ENCODE measurements at places on chromosomes 13 and 19.
A peak's percentile ranks its signal among the peaks of the same experiment; 100 is the strongest.

DNA sequence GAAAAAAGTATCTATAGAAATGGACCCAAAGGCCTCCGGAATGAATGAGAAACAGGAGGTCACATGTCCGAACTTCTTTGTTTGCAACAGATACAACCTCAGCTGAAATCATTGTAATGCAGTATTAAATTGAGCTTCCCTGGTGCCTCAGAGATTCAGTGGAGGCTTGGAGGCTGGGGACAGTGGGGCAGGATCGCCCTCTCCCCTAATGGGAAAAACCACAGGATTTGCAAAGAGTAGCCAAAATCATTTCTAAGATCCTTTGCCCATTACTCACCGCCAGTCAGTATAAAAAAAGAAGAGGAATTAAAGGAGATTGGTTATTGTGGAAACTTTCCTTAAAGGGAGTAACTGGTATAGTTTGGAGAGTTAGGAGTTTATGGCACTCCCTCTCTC is 30.4 kb upstream of the IRS2 start:
- DNase-seq: no peak

DNA sequence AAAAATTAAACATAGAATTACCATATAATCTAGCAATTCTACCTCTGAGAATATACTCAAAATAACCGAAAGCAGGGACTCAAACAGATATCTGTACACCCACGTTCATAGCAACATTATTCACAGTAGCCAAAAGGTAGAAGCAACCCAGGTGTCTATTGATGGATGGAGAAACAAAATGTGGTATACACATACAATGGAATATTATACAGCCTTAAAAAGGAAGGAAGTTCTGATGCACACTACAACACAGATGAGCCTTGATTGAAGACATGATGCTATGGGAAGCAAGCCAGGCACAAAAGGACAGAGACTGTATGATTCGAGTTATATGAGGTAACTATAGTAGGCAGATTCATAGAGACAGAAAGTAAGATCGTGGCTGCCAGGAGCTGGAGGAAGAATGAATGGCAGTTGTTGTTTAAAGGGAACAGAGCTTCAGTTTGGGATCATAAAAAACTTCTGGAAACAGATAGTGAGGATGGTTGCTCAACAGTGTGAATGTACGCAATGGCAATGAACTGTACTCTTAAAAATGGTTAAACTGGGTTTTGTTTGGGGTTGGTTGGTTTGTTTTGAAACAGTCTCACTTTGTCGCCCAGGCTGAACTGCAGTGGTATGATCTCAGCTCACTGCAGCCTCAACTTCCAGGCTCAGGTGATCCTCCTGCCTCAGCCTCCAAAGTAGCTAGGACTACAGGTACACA is 47.5 kb downstream of the ZIC5 start:
- no peak for DNase-seq

GRCh38 chr13:112067871-112068539 is 1.1 kb downstream of the SOX1 start:
- DNase-seq: no peak

GRCh38 chr13:51823863-51824262 is 19.9 kb upstream of the DHRS12 start:
- no peak for DNase-seq

DNA sequence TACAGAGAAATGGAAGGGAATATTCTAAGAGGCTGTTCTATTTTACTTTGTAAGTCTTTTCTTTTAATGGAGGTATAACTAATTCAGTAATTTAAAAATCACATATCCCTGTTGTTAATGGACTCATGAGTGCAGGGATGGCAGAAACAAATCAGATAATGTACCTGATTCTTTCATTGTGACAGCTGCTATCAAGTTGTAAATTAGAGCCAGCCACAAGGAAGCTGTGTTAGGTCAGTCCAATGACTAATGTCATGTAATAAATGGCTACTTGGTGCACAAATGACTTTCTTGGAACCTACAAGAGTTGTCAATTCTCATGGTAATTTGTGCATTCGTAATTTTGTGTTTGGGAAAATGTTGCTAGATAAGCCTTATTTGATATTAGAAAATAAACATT is 446.4 kb downstream of the DCT start:
- DNase-seq: no peak

- no peak for DNase-seq
Observed at GRCh38 chr13:49314344-49314882, 66.7 kb downstream of the CDADC1 start.

DNA sequence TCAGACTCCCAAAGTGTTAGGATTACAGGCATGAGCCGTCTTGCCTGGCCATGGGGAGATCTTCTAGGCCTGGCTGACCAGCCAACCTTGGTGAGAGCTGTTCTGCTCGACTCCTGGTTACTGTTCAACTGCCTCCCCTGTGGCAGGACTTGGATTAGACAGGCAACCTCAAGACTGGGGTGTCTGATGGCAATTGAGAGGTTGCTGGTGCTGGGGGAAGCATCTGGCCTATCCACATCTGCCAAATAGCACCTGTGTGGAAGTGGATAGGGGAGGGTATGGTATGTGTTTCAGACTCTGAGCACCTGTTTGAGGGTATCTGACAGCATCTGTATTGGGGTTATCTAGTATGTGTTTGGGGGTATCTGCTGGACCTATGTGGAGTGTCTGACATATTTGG is 44.7 kb downstream of the ARHGEF18 start:
- no peak for DNase-seq

- no peak for DNase-seq
Observed at GRCh38 chr13:100542826-100543156, 45.8 kb downstream of the GGACT start.

DNA sequence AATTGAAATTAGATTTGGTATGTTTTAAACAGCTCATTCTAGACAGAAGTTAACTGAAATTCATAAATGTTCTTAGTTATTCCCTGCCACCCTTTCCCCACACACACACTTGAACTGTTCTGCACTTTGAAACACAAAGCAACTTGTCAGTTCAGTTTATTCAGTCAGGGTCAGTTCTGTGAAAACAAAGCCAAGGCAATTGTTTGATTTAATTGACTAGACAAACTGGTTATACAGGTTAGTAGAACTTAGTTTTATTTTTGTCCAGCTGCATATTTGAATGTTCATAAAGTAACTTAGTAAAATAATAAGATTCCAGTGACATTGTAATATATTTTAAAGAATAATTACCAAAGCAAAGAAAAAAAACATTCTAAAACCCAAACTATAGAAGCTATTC is 98.3 kb upstream of the KLF5 start:
- DNase-seq: no peak

DNA sequence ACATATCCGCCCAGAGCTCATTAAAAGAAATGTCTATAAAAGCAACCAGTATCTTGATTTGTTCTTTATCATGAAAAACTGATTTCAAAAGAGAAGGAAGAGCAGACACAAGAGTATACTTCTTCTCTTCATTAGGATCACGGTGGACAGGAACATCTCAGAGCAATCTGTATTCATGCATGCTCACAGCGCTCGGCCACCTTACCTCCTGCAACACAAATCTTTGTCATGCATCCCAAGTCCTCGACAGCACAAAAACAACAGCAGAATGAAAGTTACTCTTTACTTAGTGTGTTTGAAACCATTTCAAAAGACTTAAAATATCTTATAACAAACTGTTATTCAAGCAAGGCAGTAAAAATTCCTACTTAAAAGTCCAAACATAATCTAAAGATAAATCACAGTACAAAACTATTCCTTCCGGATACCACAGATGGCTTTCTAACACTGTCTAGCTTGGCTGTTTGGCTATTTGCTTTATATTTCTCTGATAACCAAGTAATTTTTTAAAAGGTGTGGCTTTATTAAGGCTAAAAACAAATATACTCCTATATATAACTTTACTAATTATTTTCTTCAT is 174.5 kb downstream of the TBC1D4 start:
- no peak for DNase-seq

GRCh38 chr19:32928806-32929205 is 43.0 kb downstream of the CEP89 start:
- DNase-seq: no peak

GRCh38 chr13:27821566-27821965 is 29.3 kb downstream of the GSX1 start:
- DNase-seq: no peak

DNA sequence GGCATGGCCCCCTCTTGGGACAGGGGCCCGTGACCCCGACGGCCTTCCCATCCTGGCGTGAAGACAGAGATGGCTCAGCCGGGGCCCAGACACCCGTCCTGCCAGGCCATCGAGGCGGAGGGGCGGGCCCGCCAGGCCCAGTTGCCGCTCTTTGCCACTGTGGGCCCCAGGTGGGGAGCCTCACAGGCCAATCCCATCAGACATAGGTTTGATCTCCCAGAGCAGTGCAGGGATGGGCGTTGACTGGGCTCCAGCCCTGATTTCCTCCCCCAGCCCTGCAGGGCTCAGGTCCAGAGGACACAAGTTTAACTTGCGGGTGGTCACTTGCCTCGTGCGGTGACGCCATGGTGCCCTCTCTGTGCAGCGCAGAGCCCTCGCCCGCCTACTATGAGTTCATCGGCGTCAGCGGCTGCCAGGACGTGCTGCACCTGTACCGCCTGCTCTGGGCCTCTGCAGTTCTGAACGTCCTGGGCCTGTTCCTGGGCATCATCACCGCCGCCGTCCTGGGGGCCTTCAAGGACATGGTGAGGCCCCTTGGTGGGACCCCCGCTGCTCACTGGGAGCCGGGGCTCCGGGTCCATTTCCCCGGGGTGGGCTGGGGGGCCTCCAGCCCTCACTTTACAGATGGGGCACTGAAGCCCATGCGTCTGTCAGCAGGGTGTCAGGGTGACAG is 42.4 kb downstream of the TMEM255B start:
- no peak for DNase-seq

GRCh38 chr19:40592170-40592569 is 9.0 kb upstream of the LTBP4 start:
- DNase-seq: no peak

DNA sequence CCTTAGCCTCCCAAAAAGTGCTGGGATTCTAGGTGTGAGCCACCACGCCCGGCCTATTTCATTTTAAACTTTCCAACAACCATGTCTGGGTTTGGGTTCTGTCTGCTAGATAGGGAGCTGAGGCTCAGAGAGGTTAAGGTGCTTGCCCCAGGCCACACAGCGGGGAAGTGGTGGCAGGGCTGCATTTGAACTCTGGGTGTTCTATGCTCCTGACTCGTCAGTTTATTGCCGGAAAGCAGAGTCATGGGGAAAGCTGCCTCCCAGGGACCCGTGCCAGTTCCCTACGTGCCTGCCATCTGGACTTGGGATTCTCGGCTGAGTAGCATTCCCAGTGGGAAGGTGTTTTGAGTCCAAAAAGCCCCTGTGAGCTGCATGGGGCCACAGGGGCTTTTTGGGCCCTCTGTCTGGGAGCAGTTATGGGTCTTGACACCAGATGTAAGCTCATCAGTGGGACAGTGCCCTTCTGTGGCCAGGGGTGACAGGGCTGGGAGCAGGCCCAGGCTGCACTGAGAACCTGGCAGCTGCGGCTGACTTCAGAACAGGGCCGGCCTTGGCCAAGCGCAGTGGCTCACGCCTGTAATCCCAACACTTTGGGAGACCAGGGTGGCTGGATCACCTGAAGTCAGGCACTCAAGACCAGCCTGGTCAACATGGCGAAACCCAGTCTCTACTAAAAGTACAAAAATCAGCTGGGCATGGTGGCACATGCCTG is 10.9 kb downstream of the RFX1 start:
- DNase-seq: no peak

- no peak for DNase-seq
Observed at GRCh38 chr13:33153421-33154404, 131.8 kb downstream of the STARD13 start.

GRCh38 chr13:110269509-110270185 is 37.3 kb downstream of the COL4A1 start:
- no peak for DNase-seq

DNA sequence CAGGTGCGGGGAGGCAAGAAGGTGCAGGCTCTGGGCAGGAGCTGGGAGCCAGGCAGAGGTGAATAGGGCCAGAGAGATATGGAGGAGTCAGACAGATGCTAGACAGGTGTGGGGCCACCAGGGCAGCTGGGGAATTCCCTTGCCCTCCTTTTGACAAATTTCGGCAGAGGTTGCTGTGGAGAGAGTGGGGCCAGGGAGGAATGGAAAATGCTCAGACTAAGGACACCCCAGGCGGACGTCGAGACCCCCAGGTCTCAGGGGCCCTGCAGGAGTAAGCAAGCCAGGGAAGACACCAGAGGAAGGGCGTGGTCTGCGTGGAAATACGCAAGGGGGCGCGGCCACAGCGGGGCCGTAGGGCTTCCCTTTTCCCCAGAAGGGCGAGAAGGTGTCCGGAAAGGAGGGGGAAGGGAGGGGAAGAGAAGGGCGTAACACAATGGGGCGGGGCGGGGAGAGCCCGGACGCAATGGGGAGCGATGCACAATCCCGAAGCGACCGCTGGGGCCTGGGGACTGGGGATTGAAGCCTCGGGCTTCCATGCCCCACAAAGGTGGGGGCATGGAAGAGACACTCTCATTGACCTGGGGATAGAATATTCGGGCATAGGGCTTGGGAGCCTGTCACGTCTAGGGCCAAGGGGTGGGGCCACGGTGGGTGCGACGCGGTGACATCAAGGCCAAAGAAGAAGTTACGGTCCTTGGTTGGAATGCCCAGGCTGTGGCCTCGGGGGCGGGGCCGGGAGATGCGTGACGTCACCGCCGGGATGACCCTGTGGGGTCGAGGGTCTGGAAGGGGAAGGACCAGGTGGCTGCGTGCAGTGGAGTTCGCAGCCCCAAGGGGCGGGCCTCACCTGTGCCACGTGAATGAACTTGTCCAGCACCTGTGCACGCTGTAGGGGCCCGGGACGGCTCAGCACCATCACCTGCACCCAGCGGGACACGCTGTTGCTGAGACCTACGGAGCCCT is 8.2 kb downstream of the RASGRP4 start:
- peak; percentile 58 for DNase-seq

DNA sequence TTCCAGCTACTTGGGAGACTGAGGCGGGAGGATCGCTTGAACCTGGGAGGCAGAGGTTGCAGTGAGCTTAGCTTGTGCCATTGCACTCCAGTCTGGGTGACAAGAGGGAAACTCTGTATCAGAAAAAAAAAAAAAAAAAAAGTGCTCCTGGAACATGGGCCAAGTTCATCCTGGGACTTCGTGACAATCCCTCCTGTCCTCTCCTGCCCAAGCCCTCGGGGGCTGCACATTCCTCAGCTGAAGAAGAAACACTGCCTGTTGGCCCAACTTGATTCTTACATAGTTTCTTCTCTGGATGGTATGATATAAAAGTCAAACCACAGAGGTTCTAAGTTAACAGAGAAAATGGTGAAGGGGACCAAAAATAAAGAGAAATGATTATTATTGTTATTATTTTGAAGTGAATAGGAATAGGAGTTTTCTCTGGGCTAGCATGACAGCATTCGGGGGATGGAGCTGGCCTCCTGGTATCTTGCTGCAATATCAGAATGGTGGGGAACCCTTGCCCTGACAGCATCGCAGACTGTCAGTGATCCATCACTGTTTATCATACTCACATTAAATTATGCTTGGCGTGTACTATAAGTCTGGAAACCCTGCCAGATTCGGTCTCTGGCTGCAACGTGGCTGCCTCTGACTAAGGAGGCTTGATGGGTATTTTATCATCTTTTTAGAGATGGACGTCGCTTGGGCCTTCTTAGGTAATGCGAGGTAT is 113.7 kb upstream of the OXGR1 start:
- DNase-seq: no peak

GRCh38 chr13:33188093-33188882 is 97.3 kb downstream of the STARD13 start:
- no peak for DNase-seq
